ENCODE measurements at places on chromosomes 4 and X.

DNA sequence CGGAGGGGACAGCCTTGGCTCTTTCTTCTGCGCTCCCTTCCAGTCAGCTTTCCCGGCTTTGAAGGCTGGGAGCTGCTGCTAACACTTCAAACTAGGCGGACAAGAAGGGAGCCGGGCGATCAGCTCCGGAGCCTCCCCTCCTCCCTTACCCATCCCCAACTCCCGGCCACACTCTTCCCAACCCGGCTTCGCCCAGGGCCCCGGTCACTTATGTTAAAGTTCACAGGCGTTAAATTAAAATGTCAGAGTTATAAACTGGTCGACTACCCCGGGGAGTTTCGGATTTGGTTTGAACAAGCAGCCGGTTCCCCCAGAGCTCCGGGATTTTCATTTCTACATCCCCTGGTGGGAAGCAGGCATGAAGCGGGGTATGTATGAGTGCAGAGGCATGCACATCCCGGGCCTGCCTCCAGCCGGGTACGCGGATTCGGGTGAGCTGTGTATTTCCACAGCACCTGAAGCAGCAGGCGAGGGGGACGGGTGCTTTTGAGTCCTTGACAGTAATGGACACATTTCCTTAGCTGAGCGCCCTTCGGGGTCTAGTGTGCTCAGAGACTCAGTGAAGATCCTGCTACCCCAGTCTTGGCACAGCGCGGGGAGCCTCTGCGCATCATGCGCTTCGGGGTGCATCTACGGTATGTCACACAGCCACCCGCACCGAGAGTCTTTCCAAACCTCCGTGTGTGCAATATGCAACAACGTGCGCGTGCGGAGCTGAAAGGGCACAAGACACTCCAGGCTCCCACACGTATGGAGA is 880 bp downstream of the UNC5C start:
- no peak for DNase-seq

DNA sequence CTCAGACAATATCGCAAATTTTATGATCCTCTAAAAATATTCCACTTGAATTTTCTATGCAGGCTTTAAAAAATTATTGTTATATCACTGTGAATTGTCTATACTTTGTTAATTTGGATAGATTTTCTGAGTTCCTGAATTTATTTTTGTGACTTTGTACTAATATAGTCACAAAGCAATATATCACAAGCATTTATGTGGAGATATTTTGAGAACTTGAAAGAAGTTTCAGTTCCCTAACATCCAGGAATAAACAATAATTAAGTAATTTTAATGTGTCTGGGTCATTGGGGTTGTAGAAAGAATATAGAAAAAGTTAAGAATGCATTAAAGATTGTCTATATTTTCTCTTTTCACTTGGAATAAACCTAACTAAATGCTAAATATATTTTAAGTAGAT is 32.0 kb downstream of the CXCL8 start:
- no peak for DNase-seq

GRCh38 chrX:12844319-12844718 is 22.6 kb upstream of the TLR7 start:
- DNase-seq: no peak

DNA sequence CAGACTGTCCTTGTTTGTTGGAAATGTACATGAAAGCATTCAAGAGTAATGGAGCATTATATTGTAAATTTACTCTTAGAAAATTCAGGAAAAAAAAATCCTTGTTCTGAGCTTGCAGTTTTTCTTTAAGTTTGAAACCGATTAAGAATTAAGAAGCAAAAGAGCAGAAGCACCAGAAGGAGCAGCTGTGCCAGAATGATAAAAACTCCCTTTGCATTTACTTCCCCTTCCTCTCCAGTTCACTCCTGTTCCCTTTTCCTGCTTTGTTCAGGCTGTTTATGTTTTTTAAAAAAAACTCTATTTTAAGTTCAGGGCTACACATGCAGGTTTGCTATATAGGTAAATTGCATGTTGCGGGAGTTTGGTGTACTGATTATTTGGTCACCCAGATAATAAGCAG is 90.3 kb downstream of the ATOH1 start:
- no peak for DNase-seq

DNA sequence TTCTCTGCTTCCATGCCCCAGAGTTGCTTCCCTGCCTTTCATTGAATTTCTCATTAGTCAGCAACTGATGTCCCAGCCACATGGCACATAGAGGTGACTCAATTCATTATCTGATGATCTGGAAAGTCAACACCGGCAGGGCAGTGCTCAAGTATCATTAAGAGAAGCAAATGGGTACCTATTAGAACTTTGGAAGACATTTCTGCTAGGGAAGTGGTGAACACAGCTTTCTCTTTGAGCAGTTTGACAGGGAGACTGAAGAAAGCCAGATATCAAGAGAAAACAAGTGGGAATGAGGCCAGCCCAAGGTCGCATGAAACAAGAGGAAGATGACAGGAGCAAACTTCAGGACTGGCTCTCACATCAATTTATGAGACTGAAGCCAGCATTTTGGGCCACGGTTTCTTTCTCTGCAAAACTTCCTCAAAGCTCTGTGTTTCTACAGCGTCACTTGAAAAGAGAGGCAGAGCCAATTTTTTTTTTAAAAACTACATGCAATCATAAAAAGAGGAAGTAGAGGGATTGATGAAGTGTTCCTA is 108.3 kb upstream of the RPS6KA3 start:
- DNase-seq: no peak

DNA sequence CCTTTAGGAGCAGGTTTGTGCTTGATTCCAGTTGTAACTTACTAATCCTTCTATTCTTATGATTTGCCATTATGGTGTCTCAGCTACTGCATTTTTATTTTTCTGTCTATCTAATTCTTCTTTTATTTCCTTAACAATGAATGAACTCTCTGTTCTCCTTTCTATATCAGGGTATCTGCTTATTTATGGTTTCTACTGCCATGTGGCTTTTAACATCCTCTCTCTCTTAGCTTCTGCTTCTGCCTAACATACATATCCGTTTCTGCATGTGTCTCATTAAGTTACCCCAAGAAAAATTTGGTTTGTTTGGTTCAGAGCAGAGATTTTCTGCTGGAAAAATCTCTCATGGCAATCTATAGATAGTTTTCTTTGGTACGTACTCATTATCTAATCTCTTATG is 614.4 kb downstream of the RPA4 start:
- no peak for DNase-seq

DNA sequence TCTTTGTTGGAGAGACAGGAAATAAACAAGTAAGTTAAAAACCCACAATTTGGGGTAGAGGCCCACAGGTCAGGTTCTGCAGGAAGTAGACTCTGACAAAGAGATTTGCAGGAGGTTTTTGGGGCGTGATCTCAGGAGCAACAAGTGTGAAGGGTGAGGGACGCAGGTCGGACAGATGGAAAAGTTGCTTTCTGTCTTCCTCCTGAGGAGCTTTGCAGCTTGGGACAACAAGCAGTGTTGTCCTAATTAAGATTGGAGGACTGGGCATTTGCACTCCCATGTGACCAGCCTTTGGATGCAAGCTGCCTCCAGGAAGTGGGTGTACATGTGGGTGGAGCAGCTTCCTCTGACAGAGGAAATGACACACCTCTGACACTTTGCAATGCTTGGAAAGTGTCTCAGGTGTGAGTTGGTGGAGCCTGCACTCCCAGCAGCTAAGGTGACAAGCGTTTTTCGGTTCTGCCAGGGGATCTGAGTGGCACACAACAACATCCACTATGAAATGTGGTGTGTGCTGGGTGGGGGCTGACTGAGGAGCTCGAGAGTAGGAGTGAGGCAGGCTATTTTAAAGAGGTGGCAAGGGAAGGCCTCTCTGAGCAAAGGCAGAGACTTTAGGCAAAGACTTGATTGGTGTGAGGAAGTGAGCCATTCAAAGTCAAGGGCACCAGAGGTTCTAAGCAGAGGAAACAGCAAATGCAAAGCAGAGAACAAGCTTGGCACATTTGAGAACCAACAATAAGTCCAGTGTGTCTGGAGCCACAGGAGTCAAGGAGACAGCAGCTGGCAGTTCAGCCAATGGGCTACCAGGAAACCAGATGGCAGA is 339.8 kb upstream of the GATB start:
- peak; percentile 31 for DNase-seq

Measured in stimulated activated CD8-positive, alpha-beta memory T cell treated with anti-CD3 and anti-CD28 coated beads, Interleukin-7, amount 100 ng/mL, for 48 hours (primary cell).